ENCODE measurements at places on chromosomes 7 and 10.

- DNase-seq, result no peak
These were observed 126.2 kb upstream of the NRP1 start for GRCh38 chr10:33460505-33461294.

DNA sequence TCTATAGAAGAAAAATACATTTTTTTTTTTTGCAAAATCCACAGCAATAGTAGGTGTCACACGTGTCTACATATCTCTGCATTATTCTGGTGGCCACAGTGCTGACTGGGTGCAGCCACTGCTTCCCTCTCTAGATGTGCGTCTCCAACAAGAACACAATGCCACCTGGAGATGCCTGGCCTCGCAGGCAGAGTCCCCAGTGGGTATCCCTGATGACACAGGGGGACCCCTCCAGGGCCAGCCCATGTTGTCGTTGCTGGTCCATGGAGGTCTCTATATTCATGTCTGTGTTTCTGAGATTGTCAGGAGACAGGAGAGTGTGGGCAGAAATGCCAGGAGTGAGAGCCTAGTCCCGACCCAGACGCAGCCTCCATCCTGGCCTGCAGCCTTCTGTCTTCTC is 345.9 kb upstream of the SHH start:
- DNase-seq, result no peak

DNA sequence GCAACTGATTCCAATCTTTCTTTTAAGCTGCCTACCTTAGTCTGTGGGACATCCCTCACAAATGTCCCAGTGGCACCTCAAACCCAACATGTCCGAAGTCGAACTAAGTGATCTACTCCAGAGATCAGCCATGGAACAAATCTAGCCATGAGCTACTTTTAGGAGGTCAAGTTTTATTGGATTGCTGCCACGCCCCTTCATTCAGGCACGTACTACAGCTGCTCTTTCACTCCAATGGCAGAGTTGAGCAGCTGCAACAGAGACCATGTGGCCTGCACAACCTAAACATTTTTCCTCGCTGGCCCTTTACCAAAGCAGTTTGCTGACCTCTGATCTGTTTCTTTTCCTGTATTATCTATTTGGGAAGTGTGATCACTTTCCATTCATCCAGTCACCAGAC is 192.4 kb upstream of the CDCA7L start:
- DNase-seq, result no peak

- no peak for DNase-seq
These were observed 31.7 kb downstream of the WDFY4 start for GRCh38 chr10:48716416-48716815.

GRCh38 chr10:92789067-92789466 is 59.3 kb upstream of the EXOC6 start:
- DNase-seq, result no peak

DNA sequence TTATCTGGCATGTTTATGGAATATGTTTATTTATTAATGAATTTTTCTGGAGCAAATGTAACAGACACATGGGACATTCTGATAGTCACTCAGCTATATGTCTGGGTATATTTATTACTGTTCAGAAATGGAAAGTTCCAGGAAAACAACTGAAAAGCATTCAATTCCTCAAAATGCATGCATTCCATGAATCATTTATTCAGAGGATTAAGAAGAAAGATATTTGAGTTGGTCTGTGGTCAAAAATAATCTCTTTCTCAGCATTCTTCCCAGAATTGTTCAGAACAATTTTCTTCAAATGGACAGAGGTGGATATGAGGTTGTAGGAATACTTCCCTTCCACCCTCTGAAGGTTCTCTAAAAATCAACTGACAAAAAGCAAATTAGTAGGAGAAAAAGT is 97.6 kb upstream of the ITGB1 start:
- DNase-seq, result no peak

DNA sequence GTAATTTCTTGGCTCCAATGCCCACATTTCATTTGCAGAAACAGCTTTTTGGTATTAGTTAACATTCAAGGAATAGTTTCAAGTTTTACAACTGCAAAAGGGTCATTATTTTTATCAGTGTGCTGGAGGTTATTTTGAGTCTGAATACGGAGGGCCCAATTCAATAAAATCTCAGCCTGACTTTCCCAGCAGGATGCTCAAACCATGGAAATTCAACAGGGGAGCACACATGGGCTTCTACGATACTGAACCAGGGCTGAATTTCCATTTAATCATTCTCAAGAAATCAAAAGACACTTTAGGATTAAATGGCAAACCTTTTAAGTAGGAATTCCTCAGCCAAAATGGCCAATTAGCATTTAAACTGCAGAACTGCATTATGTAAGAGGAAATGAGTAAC is 700.9 kb upstream of the ANKRD30A start:
- no peak for DNase-seq

GRCh38 chr7:39430909-39431641 is 135.1 kb upstream of the YAE1 start:
- DNase-seq, result no peak

DNA sequence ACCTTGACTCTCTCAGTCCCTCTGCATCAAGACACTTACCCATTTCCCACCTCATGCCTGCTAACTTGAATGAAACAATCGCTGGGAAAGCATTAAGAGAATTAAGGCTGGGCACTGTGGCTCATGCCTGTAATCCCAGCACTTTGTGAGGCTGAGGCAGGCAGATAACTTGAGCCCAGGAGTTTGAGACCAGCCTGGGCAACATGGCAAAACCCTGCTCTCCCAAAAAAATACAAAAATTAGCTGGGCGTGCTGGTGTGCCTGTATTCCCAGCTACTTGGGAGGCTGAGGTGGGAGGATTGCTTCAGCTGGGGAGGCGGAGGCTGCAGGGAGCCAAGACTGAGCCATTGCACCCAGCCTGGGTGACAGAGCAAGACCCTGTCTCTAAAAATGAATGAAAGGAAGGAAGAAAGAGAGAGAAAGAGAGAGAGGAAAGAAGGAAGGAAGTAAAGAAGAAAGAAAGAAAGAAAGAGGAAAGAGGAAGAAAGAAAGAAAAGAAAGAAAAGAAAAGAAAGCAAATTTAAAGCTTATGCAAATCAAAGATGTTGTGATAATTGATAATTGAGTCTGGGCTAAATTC is 646 bp downstream of the SERPINE1 start:
- DNase-seq, result no peak

Data from NCI-H774 (cell line).